ENCODE measurements at places on chromosomes 6 and 20.

DNA sequence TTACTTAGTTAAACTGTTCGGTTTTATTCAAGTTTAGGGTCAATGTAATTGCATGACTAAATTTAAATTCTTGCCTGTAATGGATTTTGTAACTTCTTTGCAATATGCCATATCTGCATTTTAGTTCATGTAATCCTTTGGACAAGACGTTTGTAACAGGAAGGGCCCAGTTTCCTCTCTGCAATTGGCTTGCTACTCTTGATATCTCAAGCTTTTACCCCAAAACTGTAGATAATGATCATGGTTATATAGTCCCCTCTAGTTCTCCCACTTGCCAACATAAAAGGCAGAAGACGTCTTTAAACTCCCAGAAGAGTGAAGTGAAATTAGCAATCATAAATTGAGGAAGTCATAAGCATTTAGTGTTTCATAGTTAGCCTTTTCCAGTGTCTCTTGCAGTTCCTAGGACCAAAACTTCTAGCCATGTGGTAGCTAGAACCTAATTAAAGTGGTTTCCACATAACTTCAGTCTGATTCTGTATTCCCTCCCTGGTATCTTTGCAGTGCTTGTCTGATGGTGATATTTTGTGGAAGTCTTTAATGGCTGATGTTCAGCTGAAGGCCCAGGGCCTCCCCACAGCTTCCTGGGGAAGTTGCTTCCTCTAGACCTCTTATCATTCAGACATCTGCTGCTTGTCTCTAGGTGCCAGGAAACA lies 117.8 kb upstream of the SUPT3H start:
- DNase-seq = no peak

DNA sequence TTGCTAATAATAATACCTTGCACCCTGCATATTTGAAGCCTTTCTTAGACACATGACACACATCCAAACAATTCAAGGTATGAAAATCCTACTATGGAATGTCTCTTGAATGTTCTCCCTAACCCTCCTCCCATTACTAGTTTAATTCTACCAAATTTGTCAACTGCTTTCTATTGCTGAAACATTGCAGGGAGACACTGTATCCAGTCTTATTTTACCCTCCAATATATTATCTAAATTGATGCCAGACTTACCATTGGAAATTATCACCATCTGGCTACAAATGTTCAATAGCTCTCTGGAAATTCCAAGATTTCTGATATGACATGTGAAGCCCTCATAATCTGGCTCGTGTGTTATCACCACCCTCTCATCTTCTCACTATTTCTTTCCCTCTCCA lies 1027.3 kb upstream of the CITED2 start:
- no peak for DNase-seq

GRCh38 chr20:19937218-19937617 lies 79.9 kb upstream of the NAA20 start:
- DNase-seq = no peak

DNA sequence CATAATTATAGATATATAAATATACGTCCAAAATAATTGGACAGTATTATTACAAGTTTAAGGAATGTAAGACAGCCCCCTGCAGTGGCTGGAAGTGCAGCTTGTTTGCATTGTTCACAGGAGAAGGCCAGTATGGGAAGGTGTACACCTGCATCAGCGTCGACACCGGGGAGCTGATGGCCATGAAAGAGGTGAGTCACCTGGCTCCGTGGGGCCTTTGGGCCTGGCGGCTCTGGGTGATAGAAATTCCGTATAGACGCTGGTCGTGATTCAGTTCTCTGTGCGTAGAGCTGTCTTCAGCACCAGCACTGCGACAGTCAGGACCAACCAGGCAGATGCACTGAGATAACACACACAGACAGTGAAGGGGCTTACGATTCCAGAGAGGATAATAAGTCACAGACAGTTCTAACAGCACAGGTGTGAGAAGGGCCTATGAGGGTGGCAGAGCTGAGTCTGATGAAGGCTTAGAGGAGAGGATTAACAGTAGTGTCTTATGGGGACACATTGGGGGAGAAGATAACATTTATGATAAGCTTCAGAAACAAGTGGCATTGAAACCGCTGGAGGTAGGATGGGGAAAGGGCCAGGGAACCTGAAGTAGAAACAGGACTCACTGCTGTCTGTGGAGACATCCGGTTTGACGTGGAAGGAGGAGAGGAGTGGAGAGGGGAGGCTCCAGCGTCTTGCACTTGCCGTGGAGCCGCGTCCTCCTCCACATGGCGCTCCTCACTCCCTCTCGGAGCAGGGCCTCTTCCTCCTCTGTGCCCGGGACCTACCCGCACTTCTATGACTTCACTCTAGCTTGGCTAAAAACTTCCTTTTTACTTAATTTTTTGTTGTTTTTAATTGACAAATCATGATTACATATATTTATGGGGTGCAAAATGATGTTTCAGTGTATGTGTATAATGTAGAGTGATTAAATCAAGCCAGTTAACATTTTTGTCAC lies 116.5 kb downstream of the MAP3K4 start:
- no peak for DNase-seq

DNA sequence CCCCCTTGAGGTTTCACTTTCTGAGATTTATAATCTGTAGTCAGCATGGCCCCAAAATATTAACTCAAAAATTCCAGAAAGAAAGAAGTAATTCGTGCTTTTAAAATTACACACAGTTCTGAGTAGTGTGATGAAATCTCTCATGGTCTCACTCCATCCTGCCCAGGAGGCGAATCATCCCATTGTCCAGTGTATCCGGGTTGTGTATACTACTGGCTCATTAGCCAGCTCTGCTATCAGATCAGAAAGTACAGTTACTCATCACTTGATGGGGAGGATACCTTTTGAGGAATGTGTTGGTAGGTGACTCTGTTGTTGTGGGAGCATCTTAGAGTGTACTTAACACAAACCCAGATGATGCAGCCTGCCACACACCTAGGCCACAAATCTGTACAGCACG lies 65.2 kb downstream of the CDC5L start:
- no peak for DNase-seq

- no peak for DNase-seq
Measured at GRCh38 chr6:15770347-15771143, 107.7 kb upstream of the DTNBP1 start.

DNA sequence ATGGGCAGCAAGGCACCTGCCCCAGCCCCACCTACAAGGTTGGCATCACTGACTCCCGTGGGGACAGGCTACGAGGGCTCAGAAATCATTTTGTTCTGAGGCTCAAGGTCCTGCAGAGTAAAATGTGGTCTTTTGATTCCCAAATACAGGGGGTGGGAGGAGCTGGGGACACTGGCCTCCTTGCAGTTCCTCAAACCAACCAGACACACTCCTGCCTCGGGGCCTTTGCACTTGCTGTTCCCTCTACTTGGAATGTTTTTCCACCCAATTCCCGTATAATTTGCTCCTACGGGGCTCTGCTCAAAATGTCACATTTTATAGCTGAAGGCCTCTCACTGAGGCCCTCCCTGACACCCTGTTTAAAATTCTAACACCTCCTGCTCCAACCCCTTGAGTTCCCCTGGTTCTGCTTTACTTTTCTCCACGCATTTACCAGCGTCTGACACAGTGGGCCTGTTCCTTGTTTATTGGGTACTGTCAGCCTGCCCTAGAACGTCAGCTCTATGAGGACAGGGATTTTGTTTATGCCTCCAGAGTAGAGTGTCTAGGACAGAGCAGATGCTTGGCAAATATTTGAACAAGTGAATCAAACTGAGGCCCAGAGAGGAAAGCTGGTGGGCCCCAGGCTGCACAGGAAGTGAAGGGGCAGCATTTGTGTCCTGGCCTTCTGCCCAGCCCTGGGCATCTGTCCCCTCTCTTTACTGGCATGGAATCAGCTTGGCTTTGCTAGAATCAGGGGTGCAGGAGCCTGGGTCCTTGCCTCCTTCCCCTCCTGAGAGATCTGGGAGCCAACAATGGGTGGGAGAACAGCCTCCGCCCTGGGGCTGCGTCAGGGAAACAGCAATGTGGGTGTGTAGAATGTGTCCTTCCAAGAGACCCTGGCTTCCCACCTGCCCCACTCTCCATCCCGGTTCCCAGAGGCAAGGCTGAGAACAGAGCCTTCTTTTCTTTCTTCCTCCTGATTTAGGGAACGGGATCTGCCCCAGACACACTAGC lies 18.5 kb downstream of the NOL4L start:
- no peak for DNase-seq

DNA sequence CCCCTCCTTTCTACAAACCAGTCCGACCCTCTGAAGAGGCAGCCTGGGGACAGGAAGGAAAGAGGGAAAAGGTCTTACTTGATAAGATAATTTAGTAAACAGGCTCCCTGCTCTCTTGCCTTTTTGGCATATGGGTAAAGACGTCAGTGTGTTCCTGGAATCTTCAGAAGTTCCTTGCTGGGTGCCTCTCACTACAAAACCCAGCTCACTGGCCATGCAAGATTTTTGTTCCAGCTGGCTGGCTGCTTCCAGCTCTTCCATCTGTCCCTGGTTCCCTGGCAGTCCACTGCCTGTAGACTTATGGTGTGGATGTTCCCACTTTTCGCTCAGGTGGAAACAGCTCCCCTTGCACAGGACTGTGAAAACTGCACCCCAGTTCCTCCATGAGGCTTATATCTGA lies 57.4 kb downstream of the MOCS1 start:
- no peak for DNase-seq

DNA sequence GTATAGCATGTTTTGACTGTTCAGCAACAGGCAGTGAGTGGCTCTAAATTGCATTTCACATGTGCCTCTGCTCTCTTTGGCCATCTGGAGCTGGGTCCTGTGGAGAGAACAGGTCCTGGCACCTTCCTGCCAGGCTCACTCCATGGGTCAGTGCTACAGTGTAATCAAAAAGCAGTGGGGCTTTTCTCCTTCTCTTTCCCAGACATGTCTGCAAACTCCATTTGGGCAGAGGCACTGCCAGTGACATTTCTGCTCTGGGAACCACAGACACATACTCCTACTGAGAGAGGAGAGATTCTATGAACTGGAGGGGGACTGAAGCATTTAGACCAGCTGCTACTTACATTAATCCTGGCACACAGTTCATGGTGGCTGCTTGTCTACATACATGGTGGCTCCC lies 68.3 kb upstream of the TRAF3IP2 start:
- no peak for DNase-seq

DNA sequence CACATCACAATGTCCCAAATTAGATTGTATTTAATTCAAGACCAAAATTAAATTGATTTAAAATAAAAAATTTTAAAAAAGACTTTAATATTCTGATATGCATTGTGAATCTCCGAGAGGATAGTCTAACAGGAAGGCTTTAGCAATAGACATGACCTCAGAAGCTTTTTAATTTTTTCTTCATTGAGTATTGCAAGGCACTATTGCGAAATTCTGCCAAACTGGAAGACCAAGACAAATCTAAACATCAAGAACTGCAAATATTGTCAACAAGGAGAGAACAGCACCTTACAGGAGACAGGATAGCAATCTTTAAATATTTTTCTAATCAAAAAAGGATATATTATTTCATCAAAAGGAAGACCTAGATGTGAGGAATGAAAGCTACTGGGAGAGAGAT lies 56.9 kb downstream of the BMP5 start:
- DNase-seq = no peak

- DNase-seq = no peak
Measured at GRCh38 chr6:22239261-22239921, 57.4 kb downstream of the PRL start.
